Keratinocyte (primary cell): ENCODE measurements at places on chromosomes 16 and 17. TPM values are rescaled to one million over a fixed set of nuclear protein-coding genes. Genes with fewer than 3 reads are reported as not detected.

RNF157 gene
- polyA plus RNA-seq = not detected in 3 replicates

DNA sequence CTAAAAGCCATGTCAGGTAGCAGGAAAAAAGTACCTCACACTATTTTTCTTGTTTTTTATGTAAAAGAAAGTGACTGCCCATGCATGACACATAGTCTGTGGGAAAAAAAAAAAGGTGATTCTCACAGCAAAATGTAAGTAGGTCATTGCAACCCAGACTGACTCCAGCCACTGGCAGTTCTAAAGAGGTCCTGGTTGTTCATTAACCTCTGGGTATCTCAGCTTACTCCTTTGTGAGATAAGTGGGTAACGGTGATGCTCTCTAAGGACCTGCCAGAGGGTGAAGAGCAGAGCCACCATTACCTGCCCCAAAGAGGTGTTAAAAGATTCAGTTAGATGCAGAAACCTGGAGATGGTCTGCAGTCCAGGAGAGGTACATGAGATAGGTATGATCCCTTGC lies 531.9 kb downstream of the GRIN2A start:
- no peaks in the 10 kb centered on the region for H3K27me3 ChIP-seq
- no peak overlapping the region for H3K4me3 ChIP-seq
- H3K36me3 ChIP-seq = no peaks in the 10 kb centered on the region
- DNase-seq = no peak
- no peaks in the 10 kb centered on the region for H3K4me1 ChIP-seq

- peak overlapping the region; percentile 61 for H3K27ac ChIP-seq
- peaks cover 5% of the 10 kb centered on the region for H3K36me3 ChIP-seq
- DNase-seq = no peak
Observed at GRCh38 chr17:45430738-45431530, 1.7 kb downstream of the ARHGAP27 start.

GRCh38 chr17:78019367-78019975 lies 61.0 kb downstream of the TNRC6C start:
- H3K4me1 ChIP-seq = no peaks in the 10 kb centered on the region
- no peaks in the 10 kb centered on the region for H3K36me3 ChIP-seq
- no peak for DNase-seq

DNA sequence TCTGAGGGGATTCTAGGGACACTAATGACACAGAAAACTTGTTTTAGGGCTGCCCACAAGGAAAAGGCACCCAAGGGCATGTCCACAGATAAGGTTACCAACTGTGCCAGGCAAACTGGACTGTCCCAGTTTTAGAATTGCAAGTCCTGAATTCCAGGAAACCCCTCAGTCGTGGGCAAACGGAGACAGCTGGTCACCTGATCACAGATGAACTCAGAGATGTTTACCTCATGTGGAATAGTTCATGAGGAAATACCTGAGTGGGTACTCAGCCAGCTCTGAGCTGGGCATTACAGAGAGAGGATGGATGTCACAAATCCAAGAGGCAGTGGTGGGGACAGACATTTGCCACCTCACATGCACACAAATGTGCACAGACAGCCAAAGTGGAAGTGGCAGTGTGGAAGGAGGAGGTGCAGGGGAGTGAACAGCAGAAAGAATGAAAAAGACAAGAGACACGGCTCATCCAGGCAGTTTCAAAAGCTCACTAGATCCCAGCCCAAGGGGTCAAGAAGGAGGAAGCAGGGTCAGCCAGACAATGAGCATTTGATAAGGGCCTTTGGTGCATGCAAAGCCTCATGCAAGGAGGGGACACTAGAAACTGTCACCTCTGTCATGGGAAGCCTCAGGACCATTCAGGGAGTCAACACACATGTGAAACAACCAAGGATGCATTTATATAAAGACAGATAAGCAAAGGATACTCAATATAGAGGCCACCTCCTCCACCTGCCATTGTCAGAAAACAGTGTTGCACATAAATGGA lies 24.8 kb downstream of the TTLL6 start:
- H3K36me3 ChIP-seq = no peaks in the 10 kb centered on the region
- H3K27me3 ChIP-seq = peaks cover 17% of the 10 kb centered on the region
- no peak overlapping the region for H3K4me3 ChIP-seq
